Inflammatory macrophage treated with lipopolysaccharide for 4 hours (primary cell): ENCODE measurements at places on chromosomes 12 and 14.
A peak's percentile ranks its signal among the peaks of the same experiment; 100 is the strongest.

DNA sequence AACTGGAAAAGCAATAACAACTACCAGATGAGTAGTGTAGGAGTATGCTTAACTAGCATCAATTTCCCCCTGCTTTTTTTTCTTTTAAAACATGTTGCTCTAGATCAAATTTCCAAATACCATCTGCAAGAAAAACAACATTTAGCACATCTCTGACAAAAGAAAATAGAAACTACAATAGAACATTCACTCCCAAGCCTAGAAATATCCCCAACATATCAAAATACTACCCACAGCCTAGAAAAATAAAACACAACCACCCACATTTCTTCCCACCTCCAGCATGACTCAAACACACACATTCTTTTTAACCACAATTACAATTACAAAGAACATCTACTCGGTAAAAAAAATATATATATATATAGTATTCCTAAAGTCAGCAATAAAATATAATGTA is 120.0 kb downstream of the PPFIA2 start:
- DNase-seq = no peak

DNA sequence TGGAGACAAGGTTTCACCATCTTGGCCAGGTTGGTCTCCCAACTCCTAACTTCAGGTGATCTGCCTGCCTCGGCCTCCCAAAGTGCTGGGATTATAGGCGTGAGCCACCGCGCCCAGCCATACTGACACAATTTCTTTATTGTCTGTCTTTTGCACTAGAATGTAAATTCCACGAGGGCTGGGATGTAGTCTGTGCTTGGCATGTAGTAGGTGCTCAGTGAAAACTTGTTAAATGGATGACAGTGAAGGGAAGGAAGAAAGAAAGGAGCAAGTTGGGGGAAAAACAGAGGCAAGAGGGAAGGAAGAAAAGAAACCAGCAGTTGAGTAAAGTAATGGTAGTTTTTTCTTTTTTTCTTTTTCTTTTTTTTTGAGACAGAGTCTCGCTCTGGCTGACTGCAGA is 53.1 kb downstream of the LIMA1 start:
- DNase-seq = no peak

GRCh38 chr12:52130711-52131110 is 51.2 kb downstream of the SMIM41 start:
- DNase-seq = no peak

- DNase-seq = peak; percentile 55
These were observed 20.3 kb downstream of the PRICKLE1 start for GRCh38 chr12:42568952-42569915.

- DNase-seq = peak; percentile 71
These were observed 44.1 kb downstream of the PITPNM2 start for GRCh38 chr12:123106640-123107359.

- DNase-seq = no peak
These were observed 1.1 kb downstream of the MSRB3 start for GRCh38 chr12:65279369-65280112.

DNA sequence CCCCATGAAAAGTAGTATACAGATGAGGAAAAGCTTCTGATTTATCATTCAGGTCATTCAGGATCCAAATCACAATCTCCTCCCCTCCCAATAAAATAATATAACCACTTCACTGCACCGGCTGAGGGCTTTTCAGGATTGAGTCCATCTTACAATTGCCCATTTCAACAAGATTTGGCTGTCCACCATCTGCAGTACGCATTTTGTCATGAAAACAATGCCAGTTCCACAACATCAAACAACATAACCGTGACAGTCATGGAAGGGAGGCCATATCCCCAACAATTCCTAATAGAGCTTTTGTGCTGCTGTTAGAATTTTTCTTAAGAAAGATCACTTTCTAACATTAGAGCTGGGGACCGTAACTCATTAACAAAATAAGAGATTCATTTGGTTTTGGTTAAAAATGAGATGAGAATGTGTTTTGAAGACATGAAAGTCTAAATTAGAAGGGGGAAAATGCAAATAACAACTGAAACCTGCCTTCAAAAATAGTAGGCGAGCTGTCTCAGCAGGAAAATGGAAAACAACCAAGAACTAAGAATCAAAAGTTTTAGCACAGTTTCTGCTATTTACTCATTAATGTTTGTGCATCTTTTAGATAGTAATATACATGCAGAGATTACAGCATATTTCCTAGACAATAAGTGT is 38.3 kb upstream of the TMTC2 start:
- DNase-seq = no peak

GRCh38 chr12:117514016-117514415 is 152.6 kb upstream of the NOS1 start:
- no peak for DNase-seq

DNA sequence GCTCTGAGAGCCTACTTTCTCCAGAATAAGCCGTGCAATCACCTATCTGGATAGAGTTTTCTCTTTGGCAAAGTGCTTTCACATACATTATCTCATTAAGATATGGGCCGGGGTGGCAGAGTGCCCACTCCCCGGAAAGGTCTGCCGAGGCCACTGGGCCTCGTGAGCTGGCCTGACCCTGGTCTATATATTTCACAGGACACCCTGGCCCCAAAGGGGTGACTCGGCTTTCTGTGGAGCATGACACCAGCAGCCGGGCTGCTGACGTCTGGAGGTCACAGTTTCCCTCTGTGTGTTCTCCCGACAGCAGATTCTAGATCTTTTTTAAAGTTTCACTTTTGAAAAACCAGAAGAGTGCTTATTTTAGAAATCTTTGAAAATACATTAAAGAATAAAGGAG is 27.9 kb upstream of the ATP2A2 start:
- DNase-seq = peak; percentile 86

GRCh38 chr14:53472306-53472705 is 319.2 kb upstream of the DDHD1 start:
- no peak for DNase-seq

GRCh38 chr12:68422956-68423574 is 90.9 kb upstream of the MDM1 start:
- DNase-seq = no peak

GRCh38 chr12:107369679-107370078 is 276.3 kb upstream of the CRY1 start:
- DNase-seq = peak; percentile 44

DNA sequence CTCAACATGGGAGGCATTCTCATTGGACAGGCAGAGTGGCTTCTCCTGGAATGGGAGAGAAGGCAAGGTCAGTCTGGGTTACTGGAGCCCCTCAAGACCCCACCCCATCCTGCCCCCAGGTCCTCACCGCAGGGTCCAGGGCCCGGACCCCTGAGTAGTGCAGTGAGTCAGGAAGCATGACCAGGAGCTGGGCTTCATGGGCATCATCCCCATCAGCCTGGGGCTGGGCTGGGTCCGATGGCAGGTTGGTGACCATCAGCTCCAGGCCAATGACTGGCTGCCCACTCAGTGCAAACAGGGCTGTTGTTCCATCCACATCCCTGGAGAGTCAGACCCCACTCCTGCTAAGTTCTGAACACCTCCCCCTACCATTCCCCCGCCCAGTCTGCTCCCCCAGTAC is 13.1 kb downstream of the ITGA7 start:
- no peak for DNase-seq

DNA sequence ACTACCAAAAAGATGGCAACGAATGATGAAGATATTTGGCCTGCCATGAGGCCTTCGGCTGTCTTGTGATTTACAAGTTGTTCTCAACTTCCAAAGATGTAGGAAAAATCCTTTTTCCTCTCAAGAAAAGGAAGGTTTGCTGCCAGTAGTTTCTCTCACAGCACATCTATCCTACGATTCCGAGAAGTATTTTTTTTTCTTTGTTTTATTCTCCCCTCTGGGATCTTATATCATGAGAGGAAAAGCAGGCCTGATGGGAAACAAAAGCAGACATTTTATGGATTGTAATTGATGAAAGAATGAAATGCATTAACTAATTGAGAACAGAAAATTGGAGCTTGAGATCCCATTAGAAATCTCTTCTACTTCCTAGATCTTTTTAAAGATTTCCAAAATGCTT is 1197.9 kb upstream of the SEL1L start:
- DNase-seq = no peak

DNA sequence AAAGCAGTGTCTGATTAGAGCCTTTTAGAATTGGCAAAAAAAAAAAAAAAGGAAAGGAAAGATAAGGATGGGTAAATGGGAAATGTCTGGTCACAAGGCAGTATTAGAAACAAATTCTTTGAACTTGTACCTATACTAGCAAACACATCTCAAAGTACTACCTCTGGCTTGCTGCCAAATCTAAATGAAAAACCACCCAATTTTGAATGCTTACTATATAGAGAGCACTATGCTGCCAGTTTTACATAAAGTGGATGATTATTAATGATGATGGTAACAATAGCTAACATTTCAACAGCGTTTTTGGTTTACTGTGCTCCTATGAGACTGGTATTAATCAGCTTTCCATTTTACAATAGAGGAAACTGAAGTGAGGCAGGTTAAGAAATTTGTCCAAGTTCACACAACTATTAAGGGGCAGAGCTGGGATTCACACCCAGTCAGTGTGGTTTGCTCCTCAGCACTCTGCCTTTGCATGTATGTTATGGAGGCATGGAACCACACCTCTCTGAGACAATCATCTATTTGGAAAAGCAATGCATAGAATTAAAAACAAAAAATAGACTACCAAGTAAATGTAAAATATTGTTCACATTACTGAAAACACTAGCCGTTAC is 34.2 kb downstream of the ATP2B1 start:
- DNase-seq = no peak

DNA sequence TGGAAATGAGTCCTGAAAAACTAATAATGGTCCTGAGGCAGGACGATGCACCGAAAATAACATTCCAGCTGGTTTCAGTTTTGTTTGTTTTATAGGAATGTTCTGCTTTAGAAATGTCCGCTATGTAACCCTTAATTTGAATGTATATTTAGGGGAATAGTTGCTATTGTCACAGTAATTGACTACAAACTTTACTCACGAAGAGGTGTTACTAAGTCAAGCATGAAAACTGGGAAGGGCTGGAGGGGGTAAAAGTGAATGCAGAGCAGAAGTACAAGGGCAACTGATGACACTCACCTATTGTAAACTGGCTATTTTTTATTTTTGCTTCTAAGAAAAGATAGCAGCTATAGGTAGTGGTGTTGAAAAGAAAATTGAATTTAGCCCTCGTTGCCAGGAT is 230.7 kb upstream of the SYT10 start:
- DNase-seq = no peak

- DNase-seq = no peak
These were observed 87.0 kb downstream of the GLT1D1 start for GRCh38 chr12:128940090-128940888.

GRCh38 chr12:115947696-115948062 is 329.8 kb downstream of the MED13L start:
- DNase-seq = no peak

GRCh38 chr12:29088611-29089219 is 60.4 kb upstream of the FAR2 start:
- DNase-seq = peak; percentile 52

DNA sequence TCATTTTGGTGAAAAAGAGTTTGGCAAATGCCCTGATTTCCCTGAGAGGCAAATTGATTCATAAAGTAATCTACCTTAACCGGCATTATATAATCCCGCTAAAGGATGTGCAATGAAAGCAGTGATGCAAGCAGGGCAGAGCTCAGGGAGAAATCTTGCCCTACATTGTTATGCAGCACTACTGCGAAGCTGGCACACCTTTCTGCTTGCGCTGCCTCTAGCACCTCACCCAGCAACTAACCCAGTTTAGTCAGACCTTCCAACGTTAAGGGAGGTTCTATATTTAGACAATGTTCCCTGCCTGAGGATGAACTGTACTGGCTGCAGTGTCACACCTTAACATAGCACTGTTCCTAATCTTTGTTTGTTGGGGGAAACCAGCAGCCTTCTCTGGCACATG is 60.8 kb upstream of the CCDC196 start:
- DNase-seq = no peak

- no peak for DNase-seq
These were observed 78.5 kb downstream of the ST8SIA1 start for GRCh38 chr12:22256041-22256441.

GRCh38 chr14:102891111-102891510 is 31.4 kb upstream of the AMN start:
- DNase-seq = no peak

GRCh38 chr12:58104351-58104755 is 163.0 kb downstream of the ATP23 start:
- no peak for DNase-seq

DNA sequence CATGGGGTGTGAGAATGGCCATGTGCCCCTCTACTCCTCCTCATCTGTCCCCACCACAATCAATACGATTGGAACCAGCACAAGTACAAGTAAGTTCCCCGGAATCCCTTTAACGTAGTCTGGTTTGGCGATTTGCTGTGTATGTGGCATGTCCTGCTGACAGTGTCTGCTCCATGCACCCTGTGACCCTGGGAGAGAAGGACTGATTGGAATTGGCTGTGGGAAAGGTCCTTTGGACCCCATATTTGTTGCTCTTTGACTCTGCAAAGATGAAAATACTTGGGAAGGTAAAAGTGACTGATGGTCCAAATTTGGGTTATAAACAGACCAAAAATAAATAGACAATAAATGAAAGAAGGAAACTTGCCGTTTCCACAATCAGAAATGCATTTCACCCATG is 135.6 kb downstream of the SAMD4A start:
- no peak for DNase-seq

GRCh38 chr14:35337269-35338255 is 45.4 kb downstream of the PSMA6 start:
- no peak for DNase-seq

- peak; percentile 58 for DNase-seq
These were observed 38.3 kb downstream of the SLC6A15 start for GRCh38 chr12:84874125-84874824.

DNA sequence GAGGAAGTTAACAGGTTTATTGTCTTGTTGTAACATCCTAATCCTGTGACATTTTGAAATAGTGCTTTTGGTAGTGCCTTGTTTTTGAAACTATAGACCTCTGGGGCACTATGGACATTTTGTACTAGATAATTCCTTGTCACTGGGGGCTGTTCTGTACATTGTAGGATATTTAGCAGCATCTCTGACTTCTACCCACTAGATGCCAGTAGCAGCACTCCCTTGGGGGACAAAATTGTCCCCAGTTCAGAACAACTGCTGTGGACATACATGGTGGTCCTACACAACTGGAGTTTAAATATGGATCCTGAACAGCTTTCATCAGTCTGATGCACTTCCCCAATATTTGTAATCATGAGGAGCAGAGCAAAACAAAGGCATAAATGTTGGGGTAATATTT is 264.7 kb downstream of the RAD51B start:
- no peak for DNase-seq

- peak; percentile 57 for DNase-seq
These were observed 1.1 kb upstream of the LRP1 start for GRCh38 chr12:57127101-57127725.
